Activated T-helper 1 cell treated with anti-CD3 and anti-CD28 coated beads, Interleukin-2, amount 50 U/mL, for 16 hours (primary cell): ENCODE measurements at places on chromosomes 11 and 22.
A peak's percentile ranks its signal among the peaks of the same experiment; 100 is the strongest.

GRCh38 chr11:131036514-131036913, 120.2 kb upstream of the SNX19 start:
- DNase-seq: no peak

DNA sequence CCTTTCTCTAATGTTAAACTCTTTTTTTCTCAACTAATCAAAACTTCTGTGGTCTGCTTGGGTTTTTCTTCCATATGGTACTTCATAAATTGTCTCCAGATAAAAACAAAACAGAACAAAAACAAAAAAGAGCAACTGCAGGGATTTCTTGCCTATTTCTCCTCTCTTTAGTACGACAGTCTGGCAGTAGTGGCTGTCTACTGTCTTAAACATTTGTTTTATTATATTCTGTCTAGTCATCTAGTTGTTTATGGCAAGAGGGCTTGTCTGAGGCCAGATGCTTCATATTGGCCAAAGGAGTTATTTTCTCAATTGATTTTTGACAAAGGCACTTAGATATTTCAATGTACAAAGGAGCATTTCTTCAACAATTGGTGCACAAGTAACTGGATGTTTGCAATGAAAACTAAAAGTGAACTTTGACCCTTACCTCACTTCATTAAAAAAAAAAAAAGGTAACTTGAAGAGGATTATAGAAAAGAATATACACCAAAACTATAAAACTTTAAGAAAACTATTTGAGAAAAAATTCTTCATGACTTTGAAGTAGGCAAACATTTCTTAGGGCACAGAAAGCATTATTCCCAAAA, 404.2 kb downstream of the LUZP2 start:
- no peak for DNase-seq

GRCh38 chr22:35450824-35451569, 51.1 kb downstream of the MCM5 start:
- no peak for DNase-seq

DNA sequence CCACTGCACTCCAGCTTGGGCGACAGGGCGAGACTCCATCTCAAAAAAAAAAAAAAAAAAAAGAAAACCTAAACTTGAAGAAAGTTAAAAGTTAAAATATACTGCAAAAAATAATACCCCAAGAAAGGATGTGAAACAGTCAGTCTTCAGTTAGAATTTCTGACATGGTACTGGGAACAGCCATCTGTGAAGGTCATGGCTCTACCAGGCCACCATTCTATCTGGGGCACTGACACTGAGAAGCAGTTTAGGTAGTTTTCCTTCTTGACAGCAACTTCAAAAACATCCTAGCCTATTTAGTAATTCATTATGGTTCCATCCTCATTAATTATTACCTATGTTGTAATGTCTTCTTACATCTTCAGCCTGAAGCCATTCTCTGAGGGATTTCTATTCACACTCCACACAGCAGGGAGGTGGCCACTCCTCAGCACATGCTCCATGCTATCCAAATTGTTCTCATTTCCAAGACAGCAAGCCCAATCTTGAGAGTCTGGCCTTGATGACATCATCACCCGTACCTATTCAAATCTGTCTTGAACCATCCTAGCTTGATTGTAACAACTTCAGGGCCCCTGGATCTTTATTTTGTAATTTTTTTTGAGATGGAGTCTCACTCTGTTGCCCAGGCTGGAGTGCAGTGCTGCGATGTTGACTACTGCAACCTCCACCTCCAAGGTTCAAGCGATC, 38.2 kb downstream of the SERPIND1 start:
- DNase-seq: no peak

DNA sequence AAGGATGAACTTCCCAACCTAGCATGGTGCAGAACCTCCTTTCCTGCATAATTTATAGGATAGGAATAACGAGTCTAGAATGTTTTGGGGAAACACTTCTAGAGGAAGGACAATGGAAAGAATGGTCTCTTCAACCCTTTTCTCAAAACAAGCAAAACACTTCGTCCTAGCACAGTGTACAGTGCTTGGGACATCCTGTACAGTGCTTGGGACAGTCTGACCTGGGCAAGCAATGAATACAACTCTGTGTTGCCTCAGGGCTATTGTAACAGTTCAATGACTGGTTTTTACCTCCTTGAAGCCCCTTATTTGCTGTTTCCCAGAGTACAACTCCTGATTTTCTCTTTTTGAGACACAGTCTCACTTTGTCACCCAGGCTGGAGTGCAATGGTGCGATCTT, 1.6 kb upstream of the ADAMTS8 start:
- no peak for DNase-seq

- DNase-seq: no peak
Observed at GRCh38 chr22:22070371-22070824, 87.8 kb upstream of the TOP3B start.

GRCh38 chr11:14764579-14765527, 121.2 kb downstream of the PDE3B start:
- no peak for DNase-seq

DNA sequence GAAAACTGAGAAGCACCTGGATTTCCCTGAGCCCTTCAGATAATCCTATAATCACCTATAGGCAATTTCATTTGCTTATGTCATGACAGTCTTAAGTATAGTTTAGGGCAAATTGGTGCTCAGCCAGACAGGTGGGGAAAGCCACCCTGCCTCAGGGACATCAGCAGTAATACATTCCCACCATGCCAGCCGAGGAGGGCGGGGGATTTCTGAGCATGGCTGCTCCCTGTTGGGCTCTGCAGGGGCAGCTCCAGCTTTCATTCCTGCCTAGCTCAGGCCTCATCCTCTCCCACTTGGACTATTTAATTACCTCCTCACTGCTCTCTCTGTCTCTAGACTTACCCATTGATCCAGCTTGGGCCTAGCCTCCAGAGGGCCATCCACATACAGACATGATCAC, 9.0 kb upstream of the DRD2 start:
- no peak for DNase-seq

DNA sequence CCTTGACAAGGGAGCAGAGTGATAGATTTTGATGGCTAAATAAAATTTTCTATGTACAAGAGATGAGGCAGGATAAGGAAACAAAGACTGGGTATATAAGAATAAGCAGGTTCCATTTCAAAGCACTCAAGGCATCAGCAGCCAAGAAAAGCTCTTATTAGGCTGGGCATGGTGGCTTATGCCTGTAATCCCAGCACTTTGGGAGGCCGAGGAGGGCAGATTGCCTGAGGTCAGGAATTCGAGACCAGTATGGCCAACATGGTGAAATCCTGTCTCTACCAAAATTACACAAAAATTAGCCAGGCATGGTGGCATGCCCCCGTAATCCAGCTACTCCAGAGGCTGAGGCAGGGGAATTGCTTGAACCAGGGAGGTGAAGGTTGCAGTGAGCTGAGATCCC, 563.4 kb upstream of the CCDC179 start:
- no peak for DNase-seq

DNA sequence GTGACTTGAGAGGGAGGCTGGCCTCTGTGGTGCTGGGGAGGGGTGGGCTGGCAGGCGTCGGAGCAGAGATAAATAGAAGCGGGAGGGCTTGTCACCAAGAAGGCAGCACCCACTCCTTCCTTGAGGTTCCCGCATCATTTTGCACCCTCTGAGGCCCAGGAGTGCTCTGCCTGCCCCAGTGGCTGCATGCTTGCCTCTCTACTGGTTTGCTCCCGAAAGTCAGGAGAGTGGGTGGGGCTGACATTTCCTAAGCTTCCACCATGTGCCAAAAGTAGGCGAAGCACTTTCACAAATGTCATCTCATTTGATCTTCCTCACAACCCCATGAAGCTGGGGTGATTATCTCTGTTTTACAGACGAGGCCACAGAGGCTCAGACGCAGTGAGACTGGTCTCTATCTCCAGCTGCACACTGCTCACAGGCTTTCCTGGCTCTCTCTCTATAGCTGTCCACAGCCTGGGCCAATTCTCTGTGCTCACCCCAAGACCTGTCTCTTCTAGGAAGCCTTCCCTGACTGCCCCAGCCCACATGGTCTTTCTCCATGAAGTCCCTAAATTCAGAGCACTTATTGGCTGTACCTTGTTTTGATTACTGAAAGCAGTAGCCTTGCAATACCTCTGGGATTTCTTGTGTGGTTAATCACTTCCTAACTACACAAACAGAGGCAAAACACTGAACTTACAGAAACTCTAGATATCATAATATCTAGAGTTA, 2.6 kb upstream of the UCP3 start:
- no peak for DNase-seq

DNA sequence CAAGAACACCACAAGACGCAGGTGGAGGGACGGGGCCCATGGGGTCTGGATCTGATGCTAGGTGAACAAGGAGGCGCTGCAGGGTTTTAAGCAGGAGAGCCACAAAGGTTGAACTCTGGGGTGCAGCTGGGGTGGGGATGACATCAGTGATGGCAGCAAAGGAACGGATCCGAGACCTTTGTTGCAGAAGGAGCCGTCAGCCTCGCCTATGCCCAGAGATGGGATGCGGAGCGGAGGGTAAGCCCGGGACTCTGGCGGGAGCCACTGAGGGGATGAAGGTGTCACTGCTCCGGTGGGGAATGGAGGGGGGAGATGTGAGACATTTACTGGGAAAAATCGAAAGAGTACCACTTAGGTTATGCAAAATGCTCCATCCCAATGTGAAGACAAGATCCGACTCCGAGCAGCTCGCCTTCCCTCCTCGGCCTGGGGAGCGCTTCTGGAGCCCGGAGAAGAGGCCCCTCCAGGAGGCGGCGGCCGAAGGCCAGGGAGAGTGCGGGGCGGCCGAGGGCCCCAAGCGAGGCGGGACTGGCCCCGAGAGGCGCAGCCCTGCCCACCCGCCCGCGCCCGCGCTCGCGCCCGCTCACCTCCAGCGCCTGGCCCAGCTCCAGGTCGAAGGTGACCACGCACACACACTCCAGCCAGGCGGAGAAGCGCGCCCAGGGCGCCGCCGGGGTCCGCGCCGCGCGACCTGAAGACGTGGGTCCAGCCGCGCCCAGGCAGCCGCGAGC, 422 bp downstream of the DENND6B start:
- no peak for DNase-seq

- DNase-seq: no peak
Observed at GRCh38 chr11:62851807-62852522, 12.6 kb upstream of the WDR74 start.

DNA sequence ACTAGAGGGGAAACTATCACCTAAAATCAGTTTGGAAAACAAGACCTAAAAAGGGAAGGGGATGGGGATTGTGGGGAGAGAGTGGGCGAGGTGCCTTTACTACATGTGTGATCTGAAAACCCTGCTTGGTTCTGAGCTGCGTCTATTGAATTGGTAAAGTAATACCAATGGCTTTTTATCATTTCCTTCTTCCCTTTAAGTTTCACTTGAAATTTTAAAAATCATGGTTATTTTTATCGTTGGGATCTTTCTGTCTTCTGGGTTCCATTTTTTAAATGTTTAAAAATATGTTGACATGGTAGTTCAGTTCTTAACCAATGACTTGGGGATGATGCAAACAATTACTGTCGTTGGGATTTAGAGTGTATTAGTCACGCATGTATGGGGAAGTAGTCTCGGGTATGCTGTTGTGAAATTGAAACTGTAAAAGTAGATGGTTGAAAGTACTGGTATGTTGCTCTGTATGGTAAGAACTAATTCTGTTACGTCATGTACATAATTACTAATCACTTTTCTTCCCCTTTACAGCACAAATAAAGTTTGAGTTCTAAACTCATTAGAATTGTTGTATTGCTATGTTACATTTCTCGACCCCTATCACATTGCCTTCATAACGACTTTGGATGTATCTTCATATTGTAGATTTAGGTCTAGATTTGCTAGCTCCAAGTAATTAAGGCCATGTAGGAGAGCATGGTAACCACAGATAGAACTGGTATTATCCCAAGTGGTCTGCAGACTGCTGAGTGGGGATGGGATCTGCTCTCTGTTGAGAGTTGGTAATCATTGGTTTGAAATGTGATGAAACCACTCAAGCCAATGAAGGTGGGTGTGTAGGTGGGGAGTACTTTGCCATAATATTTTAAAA, 3.6 kb downstream of the NEAT1 start:
- DNase-seq: no peak

DNA sequence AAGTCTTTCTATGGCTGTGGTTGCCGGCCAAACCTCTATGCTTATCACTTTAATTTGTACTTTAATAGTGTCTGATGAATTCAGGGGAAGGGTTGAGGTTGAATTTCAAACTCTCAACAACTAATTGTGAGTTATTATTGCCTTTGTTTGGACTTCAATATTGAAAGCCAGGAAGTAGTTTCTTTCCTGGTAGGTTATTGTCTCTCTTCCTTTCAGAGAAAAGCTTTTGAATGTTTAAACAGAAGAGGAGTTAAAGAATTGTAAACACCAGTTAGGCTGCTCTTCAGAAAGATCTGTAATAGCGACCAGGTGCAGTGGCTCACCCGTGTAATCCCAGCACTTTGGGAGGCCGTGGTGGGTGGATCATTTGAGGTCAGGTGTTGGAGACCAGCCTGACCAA, 22.2 kb downstream of the NNMT start:
- DNase-seq: no peak

DNA sequence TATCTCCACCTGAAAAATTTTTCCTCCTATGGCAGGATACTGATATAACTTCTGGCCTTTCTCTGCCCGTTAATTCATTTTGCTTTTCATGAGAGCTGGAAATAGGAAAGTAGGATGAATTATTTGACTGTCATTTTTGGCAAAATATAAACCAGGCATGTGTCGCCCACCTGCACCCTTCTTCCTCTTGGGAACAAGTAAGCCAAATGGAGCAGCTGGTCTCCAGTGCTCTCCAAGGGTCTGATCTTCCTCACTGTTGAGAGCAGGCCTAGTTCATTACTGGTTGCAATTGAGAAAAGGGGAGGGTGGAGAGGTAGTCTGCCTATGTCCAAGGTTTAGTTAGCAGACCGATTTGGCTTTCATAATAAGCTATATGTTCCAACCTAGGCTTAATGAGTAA, 582.2 kb downstream of the DLG2 start:
- DNase-seq: no peak

GRCh38 chr22:44947049-44947448, 62.8 kb downstream of the PHF21B start:
- no peak for DNase-seq

GRCh38 chr11:1652771-1653540, 23.4 kb downstream of the KRTAP5-5 start:
- peak; percentile 74 for DNase-seq

DNA sequence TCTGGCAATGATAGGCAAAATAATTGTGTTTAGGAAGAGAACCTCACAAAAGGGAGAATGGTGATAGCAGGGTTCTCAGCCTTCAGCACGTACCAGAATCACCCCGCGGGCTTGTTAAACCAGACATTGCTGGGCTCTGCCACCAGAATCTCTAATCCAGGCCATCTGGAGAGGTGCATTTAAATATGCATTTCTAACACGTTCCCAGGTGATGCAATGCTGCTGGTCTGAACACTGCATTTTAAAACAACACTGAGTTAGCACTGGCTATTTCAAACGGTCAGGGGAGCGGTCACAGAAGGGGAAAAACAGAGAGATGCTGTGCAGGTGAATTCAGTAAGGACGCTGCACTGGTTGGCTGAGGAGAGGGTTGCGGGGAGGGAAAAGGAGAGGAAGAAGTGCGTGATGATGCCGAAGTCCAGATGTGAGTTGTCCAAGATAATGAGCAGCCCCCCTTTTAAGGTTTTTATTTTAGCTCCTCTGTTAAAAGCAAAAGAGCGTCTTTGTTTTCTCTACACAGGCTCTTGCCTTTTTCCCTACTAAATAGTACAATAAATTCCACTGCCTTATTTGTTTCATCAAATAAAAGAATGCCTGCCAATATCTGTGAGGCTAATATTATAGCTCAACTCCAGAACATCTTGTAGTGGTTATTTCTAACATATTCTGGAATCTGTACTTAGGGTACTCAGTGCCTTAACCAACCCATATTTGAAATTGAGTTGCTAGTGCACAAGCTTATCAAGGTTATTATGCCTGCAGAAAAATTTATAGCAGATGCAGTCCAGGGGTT, 109.6 kb upstream of the POU2AF2 start:
- no peak for DNase-seq

GRCh38 chr11:126202646-126203359, 8.6 kb downstream of the RPUSD4 start:
- DNase-seq: no peak
